ENCODE measurements at places on chromosomes 1 and 21.

DNA sequence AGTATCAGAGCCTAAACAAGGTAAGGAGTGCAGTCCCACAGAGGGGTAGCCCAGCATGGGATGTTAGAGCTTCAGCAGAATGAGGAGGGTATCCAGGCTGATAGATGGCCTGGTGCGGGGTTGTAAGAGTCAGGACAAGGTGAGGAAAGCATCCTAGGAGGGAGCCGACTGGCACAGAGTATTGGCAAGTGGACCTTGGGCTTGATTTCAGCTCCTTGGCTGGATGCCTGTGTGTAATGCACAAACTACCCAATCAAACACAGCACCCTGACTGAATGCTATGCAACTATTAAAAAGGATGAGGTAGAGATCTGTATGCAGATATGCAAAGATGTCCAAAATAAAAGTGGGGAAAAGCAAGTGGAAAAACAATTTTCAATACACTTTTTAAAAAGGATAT, 18.0 kb downstream of the DENND2C start:
- DNase-seq, result no peak

GRCh38 chr1:246617768-246618167, 51.5 kb downstream of the CNST start:
- DNase-seq, result no peak

- DNase-seq, result peak; percentile 84
Measured at GRCh38 chr1:43172527-43172972, 420 bp downstream of the CFAP57 start.

DNA sequence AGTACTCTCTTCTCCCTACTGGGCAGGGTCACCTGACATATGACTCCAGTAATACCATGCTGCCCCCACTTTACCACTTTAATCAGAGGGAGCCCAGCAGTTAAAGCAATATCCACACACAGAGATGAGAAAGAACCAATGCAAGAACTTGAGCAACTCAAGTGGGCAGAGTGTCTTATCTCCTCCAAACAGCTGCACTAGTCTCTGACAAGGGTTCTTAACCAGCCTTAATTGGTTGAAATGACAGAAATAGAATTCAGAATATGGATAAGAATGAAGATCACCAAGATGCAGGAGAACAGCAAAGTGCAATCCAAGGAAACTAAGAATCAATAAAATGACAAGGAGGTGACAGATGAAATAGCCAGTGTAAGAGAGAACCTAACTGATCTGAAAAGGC, 91.0 kb downstream of the KCNT2 start:
- DNase-seq, result no peak

DNA sequence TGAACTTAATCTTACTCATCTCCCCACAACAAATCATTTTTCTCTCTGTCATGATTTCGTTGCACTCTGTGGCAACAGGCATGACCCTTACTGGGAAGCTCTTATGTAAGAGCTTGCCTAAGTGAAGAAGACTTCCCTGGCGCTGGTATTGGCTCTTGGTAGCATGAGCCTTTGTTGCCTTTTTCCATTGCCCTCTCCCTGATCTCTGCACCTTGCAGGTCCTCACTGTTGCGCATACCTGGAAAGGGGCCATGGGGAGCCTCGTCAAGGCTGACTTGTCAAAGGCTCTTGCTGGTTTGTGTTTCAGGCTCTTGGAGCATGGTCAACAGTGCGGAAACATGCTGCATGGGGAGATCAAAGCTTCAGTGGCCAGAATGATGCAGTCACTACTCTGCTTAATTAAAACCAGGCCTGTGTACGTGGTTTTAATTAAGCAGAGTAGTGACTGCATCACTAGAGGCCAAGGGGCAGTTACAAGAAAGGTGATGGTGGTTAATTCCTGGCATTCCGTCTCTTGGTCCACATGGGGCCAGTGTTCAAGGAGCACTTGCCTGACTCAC, 141.3 kb downstream of the SPATA46 start:
- no peak for DNase-seq

GRCh38 chr1:18384471-18384870, 96.3 kb upstream of the KLHDC7A start:
- DNase-seq, result no peak

DNA sequence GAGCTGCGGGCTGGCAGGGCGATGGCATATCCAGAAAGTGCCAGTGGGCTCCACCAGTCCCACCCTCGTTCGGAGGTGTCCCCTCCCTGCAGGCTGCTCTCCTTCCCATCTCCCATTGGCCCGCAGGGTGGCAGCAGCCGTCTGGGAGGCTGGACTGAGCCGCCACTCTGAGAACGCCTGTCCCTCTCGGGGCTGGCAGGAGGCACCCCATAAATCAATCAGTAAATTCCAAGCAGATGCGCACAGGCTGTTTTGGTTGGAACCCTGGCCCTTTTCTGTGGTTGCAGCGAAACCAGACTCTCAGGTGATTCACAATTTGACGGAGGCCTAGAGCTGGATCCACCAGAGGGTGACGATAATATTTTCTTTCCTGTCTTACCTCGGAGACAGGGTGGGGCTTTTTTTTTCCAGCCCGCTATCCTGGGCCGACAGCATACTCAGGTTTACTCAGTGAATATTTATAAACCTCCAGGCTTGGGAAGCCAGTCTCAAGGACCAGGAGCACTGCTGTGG, 99.7 kb downstream of the GLIS1 start:
- no peak for DNase-seq

DNA sequence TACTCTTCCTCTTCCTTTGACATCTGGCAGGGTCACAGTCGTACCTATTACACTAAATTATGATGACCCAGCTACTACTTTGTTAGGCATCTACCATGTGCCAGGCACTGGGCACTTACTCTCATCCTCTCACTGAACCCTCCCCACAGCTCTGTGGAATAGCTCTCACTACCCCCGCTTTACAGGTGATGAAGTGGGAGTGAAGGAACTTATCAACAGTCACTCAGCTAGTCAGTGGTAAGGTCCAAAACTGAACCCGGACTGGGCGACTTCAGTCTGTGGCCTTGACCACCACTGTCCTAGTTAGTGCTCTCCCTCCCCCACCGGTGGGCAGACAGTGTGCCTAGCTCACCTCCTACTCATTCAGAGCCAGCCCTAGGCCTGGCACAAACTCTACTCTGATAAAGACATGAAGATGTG, 12.3 kb downstream of the ADGRB2 start:
- no peak for DNase-seq

DNA sequence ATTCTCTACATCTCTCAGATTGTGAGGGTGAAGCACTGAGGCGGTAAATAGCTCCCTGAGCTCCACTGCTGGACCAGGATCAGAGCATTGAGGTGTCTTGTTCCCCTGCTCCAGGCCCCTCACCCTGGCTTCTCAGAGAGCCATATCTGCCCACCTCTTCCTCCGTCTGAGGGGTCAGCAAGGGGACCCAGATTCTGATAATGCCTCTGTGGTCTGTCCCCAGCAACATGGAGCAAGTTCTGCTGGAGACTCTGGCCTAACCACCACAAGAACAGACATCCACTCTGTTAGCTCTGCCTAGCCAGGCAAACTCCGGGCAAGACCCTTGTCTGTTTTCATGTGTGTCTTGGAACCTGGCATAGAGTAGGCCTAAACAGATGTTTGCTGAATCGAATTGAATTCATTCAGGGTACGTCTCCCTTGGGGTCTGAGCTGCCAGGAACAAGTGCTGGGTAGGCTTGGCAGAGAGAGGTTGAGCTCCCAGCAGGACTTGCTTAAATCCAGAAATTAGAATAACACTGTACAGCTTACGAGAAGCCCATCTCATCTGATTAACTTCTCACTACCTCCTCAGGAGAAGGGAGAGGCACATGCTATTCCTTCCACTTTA, 2.3 kb downstream of the TRAF5 start:
- DNase-seq, result no peak

DNA sequence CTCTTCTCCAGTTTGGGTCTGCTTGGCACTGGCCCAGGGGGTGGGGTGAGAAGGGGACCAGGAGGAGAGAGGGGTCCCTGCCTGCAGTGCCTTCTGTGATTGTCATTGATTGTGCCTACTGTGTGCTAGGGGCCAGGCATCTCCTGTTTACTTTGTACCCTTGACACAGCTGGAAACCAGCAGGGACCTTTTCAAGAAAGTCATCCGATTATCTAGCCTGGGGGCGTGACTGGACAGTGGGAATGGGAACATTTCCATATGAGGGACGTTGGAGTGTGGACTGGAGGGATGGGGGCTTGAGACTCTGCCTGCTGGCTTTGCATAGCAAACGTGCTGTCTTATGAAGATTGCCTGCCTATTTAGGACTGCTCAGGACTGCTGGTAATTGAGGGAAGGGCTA, 19.8 kb upstream of the DMBX1 start:
- DNase-seq, result no peak

DNA sequence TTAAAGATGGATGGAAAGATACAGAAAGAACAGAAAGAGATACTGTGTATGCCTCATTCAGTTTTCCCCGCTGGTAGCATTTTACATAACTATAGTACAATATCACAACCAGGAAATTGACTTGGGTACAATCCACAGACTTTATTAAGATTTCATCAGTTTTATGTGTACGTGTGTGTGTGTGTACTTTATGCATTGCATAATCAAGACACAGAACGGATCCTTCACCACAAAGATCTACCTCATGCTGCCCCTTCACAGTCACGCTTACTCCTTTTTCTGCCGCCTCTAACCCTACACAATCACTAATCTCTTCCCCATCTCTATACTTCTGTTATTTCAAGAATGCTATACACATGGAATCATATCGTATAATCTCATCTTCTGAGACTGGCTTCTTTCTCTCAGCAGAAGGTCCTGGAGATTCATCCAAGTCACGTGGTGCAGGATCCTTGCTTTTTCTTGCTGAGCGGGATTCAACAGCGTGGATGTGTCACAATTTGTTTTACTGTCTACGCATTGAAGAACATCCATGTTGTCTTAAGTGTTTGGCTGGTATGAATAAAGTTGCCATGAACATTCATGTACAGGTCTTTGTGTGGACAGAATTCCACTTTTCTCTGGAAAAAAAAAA, 76.7 kb downstream of the SLC35F3 start:
- DNase-seq, result no peak

DNA sequence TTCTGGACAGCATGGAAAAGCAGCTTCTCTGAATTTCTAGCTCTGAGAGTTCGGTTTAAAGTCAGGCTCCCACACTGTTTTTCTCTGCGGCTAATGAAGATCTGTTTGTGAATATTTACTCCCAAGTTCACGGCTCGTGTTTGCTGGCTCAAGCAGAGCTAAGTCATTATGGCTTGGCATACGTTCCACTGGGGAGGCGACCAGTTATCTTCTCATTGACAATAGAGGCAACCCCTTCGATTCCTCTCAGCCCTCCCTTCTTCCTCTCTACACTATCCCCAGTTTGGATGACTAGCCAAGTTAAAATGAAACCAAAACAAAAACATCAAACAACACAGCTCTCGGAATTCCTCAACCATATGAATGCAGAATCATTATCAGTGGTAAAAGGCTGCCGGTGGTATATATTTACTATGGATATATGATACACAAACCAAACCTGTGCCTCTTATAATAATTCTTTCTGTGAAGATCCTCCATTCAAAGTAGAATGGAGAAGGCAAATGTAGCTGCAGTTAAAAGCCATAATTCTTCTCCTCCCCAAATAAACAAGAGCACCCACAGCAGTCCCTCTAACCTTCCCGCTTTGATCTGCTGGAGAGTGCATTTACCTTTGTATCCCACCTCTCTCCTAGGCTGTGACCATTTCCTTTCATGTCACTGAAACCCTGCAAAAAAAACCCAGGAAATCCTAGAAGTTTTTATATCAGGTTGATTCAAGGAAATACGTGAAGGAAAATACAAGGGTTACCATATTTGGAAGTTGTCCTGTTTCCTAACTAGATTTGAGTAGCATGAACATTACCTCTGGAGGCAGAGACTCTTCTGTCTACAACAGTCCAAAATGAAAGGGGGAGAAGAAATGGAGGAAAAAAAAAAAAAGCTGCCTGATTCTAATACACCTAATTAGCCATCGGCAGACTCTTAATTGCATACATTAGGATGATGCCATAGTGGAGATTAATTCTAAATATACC, 108.3 kb upstream of the USH2A start:
- no peak for DNase-seq

DNA sequence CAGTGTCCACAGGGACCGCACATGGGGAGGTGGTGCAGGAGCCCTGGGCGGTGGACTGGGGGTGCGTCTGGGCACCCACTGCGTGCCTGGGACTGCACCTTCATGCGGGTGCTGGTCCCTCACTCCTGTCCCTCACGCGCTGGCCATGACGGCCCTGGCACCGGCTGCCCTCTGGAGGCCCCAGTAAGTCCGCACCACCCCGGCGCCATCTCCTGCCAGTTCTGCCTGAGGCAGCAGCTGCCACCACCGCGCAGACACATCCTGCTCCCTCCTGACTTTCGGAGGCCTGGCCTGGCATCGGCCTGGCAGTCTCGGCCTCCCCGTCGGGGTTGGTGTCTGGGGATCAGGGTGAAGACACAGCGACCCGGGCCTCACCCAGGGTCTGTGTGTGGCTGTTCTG, 64.8 kb downstream of the MORN1 start:
- no peak for DNase-seq

- DNase-seq, result no peak
Measured at GRCh38 chr1:223248001-223248769, 105.1 kb upstream of the TLR5 start.

- no peak for DNase-seq
Measured at GRCh38 chr1:232385221-232385620, 244.7 kb downstream of the SIPA1L2 start.

Data from lower lobe of right lung (tissue), 2 donors.